ENCODE measurements at places on chromosomes 13 and 19. TPM values are rescaled to one million over a fixed set of nuclear protein-coding genes. Genes with fewer than 3 reads are reported as not detected.

DNA sequence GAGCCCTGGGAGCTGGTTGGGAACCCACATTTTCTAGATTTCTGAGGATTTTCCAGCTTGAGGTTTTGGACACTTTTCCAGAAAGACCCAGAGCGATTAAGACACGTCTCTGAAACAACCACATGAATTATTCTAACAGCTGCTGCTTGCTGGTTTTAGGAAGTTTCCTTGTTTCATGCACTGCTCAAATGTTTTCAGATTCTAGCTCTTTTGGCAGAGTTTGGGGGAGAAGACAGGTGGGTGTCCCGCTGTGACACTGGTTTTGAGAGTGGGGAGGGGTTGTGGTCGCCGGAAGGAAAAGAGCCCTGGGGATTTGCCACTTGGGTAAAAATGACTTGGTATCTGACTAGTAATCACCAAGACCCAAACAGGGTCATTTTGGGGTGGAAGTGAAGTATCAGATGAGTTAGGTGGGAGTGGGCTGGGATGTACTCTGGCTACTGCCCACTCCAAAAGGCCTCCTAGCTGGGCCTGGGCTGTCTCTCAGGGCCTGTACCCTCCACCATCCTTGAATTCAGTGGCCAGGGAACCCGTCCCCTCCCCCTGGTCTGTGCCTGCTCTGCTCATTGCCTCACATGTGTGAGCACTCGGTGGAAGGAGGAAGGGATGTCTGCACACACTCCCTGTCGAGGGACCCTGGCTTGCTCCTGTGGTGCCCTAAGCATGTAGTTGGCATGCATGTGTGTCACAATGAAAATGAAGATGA, 13.2 kb downstream of the GATAD2A start:
- DNase-seq = no peak

Gene PEX11G
- 8.1 TPM for total RNA-seq

DNA sequence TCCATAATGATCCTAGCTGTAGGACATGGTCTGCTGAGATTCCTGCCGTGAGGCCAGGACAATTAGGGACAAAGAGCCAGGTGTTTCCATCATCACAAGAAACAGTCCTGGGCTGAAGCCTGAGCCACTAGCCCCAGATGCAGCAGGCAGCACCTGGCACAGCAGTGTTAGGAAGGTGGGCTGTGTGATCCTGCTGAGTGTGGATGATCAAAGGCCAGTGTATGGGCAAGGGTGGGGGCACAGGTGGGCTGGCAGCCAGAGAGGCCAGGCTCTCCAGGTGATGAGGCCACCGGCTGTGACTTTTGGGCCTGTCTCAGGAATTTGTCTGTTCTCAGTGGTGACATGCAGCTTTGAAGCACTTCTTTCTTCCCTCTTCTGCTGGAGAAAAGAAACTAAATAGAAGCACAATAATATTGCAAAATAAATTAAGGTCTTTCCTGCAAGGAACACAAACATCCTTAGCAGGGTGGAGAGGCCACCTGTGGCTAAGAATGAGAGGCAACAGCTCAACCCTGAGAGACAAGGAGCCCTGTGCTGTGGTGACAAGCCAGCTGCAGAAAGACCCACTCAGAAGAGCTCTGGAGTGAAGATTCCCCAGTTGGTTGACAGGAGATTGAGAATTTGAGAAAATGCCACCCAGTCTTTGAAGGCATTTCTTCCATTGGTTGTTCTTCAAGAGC, 127.6 kb downstream of the KATNAL1 start:
- DNase-seq = no peak

- no peak for DNase-seq
Observed at GRCh38 chr19:6069268-6069791, 41.0 kb downstream of the RFX2 start.

Gene LPAR2
- 17.1 TPM for total RNA-seq

Gene SPRED3
- total RNA-seq = 0.82 TPM

- DNase-seq = no peak
Observed at GRCh38 chr13:51632591-51633362, 48.5 kb downstream of the WDFY2 start.

GRCh38 chr19:36771261-36772231, 1.1 kb downstream of the ZNF850 start:
- DNase-seq = peak; percentile 68

- DNase-seq = no peak
Observed at GRCh38 chr13:100140441-100140840, 51.5 kb downstream of the PCCA start.

All from mucosa of descending colon (tissue), 3 donors.